Stimulated activated CD4-positive, alpha-beta T cell treated with anti-CD3 and anti-CD28 coated beads, Interleukin-1b, Interleukin-23, amount 100 ng/mL, for 1 hour (primary cell): ENCODE measurements at places on chromosomes 11 and 22.

- no peak for DNase-seq
These were observed 24.3 kb downstream of the SAAL1 start for GRCh38 chr11:18081551-18081950.

DNA sequence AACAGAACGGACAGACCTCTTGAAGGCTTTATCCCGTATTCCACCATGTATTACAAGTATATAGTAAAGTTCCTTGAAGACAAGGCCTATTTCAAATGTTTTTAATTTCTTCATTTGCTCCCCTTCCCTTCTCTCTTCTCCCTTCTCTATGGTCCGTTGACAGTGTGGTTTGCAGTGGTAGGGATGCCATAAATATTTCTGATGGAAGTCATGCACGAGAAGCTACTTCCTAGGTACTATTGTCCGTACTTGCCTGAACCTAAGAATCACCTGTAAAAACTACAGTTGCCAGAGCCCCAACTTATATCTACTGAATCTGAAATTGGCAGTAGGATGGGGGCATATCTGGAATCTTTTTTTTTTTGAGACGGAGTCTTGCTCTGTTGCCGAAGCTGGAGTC is 2.8 kb downstream of the PISD start:
- DNase-seq: no peak

- no peak for DNase-seq
These were observed 25.8 kb downstream of the KCNC1 start for GRCh38 chr11:17760102-17761029.

GRCh38 chr11:57162179-57162898 is 19.4 kb upstream of the LRRC55 start:
- no peak for DNase-seq

DNA sequence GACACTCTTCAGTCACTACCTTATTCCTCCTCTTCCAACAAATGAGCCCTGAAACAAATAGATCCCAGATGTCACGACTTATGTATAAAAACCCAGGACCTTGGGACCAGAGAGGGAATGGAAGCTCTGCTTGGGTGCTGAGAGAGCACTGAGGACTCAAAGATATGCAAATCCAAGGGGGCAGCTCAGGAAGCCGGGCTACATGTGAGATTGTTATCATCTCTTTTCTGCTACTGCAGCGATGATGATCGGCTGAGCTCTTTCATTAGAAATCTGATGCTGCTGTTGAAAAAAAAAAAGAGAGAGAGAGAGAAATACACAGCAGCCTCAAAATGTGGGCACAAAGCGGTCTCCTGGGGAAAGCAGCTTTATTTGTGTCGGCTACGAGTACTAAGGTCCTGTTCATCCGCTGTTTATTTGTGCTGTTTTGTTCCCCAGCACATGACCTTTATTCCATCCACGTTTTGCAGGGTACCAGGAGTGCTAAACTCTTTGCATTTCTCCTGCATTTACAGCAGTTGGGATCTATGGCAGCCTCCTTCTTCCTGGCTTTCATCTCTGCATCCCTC is 120.2 kb downstream of the TRIM29 start:
- no peak for DNase-seq

GRCh38 chr11:494761-495536 is 12.1 kb downstream of the RNH1 start:
- DNase-seq: no peak

DNA sequence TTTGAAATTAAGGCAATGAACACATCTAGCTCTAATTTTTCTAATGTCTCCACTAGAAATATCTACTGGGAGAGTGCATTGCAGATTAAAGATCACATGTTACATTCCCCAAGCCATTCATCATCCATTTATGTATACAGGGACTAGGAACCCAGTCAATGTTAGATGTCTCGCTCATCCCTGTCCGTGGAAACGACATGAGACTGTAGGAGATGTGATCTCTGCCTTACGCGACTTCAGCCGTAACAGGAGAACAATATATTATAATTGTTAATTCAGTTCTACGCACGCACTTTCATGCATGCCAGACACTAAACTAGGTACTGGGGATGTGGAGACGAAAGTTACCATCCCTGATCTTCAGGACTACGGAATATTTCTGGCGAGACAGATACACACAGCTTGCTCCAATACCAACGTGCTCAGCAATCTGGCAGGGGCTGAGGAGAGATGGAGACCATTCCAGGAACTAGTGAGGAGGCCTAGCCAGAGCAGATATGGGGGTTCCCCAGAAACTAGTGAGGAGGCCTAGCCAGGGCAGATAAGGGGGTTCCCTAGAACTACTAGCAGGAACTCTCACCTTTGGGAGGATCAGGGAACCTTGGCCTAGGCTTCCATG is 706 bp downstream of the DCPS start:
- no peak for DNase-seq

DNA sequence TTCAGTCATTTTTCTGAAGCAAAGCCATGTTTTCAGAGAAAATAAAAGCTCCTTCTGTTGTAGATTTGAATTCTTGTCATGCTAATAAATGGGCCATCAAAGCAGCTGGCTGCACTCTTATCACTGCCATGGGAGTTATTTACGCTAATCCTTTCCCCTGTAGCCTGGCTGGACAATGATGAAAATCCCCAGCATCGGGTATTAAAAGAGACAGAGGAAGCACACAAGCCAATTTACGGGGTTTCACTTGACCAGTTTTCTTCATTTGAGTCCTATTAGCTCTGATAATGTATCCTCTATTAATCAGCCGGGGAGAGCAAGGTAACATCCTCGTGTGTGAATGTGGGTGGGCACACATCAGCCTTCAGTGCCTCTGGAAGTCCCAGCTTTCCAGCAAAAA is 470.2 kb upstream of the API5 start:
- no peak for DNase-seq
